ENCODE measurements at places on chromosomes 11 and 22.
A peak's percentile ranks its signal among the peaks of the same experiment; 100 is the strongest.

- no peak for DNase-seq
Measured at GRCh38 chr22:18068381-18068988, 9.3 kb upstream of the PEX26 start.

- DNase-seq = no peak
Measured at GRCh38 chr11:90500922-90501568, 278.2 kb upstream of the CHORDC1 start.

- DNase-seq = no peak
Measured at GRCh38 chr11:109554951-109555350, 133.0 kb downstream of the C11orf87 start.

DNA sequence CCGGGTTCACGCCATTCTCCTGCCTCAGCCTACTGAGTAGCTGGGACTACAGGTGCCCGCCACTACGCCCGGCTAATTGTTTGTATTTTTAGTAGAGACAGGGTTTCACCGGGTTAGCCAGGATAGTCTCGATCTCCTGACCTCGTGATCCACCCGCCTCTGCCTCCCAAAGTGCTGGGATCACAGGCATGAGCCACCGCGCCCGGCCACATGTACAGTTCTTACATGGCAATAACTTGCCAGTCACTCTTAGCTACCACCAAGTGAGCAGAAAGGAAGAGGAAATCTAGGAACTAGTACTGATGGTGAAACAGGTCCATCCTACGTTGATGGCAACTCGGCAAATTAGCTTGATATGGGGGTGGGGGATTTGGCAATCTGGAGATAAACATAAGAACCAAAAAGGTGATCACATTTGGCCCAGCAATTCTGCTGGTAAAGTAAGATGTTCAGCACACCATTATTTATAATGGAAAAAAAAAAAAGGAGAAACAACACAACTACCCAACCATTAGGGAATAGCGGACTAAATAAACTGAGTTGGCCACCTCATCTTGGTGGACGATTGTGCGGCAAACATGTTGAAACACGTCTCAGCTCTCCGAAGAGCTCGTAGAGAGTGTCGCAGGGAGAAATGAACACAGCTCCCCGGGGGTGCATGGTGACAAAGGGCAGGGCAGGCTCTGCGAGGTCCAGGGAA, 5.3 kb downstream of the NLRP6 start:
- no peak for DNase-seq

DNA sequence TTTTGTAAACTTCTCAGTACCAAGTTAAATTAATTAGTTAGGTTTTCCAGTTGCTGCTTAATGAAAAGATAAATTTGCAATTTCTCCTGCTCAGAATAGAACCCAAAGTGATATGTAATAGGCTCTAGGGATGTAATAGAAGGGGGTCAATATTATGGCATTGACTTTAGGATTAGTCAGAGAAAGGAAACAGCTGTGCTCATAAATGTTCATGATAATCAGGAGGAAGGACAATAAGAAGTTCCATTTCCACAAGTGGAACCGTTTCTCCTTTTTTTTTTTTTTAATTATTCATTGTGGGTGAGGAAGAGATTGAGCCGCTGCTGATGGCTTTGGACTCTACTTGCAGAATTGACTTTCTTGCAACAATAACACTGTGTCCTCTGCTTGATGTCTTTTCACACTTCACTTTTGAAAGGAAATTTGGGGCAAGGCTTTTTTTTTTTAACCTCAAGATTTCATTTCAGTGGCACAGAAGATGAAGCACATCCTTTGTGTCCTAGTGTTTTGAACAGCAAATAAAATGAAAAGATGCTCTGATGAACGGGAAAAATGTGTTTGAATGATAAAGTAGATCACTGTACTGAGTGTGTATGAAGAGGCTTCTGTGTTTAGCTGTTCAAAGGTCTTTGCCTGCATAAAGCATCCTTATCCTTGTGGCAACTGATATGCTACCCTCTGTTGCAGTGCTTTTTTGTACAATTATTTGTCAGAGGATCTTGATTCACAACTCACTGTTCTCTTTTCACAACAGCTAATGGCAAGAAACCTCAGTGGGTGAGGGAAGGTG, 62.4 kb downstream of the GAS2 start:
- no peak for DNase-seq

GRCh38 chr11:84947970-84948580, 679.1 kb downstream of the DLG2 start:
- no peak for DNase-seq

- DNase-seq = no peak
Measured at GRCh38 chr11:58919980-58920379, 19.3 kb upstream of the GLYATL1 start.

DNA sequence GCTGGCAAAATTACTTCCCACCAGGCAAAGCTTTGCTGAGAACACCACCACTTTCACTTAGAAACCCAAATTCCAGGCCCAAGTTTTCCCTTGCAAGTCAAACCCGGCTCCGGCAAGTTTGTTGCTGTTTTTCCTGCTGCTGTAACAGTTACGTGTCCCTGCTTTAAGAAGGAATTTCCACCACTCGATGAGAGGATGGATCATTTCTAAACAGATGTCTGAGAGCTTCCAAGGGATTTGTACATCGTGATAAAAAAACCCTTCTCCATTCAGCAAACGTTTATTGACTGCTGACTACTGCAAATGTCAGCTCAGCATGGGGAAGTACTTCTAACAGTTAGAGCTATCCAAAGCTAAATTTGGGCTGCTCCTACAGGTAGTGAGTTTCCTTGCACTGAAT, 19.7 kb downstream of the P2RX3 start:
- DNase-seq = no peak

DNA sequence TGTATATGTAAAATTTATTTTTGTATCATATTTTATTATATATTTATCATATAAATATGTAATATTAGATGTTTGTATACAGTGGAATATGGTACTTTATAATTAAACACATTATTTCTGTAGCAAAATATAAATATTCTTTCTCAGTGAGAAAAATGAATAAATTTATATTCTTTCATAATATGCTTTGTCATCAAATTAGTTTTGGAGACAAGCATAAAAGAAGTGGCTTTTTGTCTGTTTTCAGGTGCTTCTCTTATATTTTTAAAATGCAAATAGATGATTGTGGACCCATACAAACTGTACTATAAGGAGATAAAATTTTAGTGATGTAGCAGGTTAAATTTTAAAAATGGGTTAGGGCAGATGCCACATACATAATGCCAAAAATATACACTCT, 222.4 kb upstream of the CNTN5 start:
- no peak for DNase-seq

- no peak for DNase-seq
Measured at GRCh38 chr22:44968736-44969135, 41.1 kb downstream of the PHF21B start.

- DNase-seq = no peak
Measured at GRCh38 chr22:37165940-37166674, 16.4 kb upstream of the IL2RB start.

- DNase-seq = no peak
Measured at GRCh38 chr11:2863276-2863618, 22.3 kb downstream of the CDKN1C start.

- peak; percentile 69 for DNase-seq
Measured at GRCh38 chr11:86592659-86593451, 79.6 kb downstream of the ME3 start.

- DNase-seq = no peak
Measured at GRCh38 chr11:77118971-77119370, 9.1 kb upstream of the MYO7A start.

DNA sequence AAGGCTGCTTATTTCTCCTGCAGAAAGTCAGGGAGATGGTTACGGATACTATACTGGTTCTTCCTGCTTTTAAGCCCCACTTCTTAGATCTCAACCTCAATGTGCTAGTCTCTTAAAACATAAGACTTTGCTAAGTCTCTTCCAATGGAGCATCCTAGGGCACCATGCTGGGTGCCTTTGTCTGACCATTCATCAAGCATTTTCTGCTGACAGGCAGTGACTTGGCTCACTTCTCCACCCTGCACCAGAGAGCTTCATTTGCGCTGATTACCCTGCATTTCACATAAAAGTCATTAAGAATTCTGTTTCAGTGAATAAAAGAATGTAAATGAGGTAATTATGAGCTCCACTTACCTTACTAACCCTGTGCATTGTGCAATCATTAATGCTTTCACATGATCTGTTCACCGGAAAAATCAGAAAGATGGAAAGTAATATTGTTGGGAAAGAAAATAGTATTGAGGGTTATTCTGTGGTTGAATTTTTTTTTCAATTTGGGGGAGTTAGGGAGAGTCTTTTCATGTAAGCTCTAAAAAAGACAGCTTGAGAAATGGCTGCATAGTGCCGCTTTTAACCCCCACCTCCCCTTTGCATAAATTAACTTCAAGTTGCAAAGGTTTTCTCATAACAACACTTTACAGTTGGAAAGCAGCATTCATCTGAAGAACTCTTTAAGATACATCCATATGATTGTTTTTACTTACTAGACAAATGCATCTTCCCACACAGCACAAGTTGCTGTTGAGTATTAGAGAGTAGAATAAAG, 677.3 kb upstream of the KIRREL3 start:
- no peak for DNase-seq

- no peak for DNase-seq
Measured at GRCh38 chr22:47587361-47587760, 824.9 kb downstream of the TBC1D22A start.

- DNase-seq = peak; percentile 23
Measured at GRCh38 chr11:113474362-113475159, 637 bp downstream of the DRD2 start.

- no peak for DNase-seq
Measured at GRCh38 chr11:98423933-98424332, 596.8 kb upstream of the CNTN5 start.

DNA sequence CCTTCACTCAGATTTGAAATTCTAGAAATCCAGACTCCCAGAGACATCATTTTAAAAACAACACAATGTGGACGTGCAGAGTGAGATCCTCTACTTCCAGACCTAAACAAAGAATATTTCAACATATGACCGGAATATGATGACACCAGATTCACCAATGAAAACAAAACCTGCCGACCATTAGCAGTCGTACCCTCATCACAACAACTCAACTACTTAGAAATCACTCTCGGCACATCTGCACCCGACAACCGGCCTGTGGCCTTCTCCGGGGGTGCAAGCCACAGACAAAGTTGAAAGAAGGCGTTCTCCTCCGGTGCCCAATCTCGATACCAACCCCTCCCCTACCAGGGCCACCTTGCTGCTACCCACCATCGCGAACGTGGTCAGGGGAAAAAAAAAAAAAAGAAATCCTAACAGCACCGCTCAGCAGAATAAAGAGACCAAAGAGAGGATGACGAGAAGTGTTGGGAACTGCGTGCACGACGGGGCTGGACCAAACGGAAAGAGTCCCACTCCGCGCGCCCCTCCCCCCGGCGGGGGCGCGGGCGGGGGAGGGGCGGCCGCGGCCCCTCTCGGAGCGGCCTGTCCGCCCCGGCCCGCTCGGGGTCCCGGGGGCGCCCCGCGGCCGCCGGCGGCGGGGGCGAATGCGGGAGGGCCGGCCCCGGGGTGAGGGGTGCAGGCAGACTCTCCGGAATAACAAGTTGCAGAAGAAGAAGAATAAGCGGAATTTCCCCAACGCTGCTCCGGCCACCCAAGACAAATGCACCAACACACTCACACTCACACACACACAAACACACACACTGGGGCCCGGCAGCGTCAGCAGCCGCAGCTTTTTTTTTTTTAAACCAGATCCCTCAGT, 1.7 kb downstream of the PHF21A start:
- peak; percentile 62 for DNase-seq

DNA sequence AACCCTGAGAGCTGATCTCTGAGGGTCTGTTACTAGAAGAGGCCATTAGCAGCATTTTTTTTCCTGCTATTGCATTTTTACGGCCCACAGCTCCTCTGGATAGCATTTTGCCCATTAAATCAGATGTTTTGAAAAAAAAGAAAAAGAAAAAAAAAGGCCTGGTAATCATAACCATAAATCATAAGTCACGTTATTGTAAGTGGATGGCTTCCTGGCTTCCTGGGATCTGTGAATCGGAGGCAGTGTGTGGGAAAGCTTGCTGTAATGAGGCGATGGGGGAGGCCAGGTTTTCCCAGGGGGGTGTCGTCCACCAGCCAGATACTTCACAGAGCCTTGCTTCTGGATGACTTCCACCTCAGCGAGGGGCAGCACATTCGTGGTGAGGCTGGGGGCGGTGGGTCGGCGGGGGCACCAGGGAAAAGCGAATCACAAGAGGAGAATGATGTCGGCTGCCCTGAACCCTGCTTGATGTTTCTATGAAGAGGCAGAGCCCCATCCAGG, 106.5 kb upstream of the SYT13 start:
- no peak for DNase-seq

DNA sequence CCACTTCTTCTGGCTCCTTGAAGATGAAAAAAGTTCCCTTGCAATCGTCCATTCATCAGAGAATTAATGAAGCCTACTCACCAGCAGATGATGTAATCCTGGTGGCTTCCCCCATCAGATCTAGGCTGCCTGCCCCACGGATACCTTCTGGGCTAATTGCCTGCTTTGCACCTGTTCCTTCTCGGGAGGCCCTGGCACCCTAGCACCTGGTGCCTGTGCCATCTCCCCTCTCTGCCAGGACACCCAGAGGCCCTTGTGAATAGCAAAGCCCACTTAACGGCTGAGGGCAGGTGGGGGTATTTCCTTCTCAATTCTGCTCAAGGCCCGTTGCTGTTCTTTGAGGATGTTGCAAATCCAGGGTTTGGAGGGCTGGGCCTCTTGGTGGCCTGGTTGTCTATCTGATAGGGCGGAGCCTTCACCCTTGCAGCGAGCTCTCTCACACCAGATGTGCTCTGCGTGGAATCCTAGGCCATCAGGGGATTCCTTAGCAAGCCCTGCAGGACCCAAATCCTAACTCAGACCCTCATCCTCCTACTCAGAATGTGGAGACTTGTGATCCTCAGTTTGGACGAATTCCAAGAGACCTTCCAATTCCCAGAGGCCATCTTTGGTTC, at the start of gene LMO2:
Gene LMO2 (minus strand): TSS at position 363 of the 614 bp plus-strand sequence. CDS start 22,360 bp downstream, outside the sequence.
- DNase-seq = no peak

GRCh38 chr11:125263268-125263790, 98.8 kb downstream of the PKNOX2 start:
- no peak for DNase-seq

DNA sequence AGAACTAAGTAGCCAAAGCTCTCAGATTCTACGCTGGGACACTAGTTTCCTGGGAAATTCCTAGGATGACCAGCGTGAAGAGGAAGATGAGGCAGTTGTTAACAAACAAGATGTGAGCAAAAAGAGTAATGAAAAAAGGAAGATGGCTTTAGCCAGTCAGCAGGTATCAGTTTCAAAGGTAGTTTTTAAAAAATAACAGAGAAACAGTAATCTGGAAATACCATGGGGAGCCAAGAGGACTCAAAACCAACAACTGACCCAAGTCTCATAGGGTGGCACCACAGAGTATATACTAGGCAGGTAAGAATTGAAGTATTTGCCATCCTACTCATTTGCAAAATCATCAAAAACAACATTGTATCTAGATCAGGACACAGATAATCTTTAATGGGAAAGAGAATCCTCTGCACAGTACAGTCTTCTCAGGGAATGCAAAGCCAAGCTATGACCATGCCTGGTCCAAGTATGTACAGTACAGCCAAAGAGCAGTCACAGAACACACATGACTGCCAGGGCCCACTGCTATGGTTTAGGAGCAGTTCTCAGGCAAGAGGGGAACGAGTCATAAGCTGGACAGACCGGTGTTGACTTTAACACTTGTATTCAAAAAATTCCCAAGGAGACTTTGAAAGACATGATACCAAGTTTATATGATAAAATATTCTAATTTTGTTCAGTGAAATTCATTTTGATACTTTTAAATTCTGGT, 20.6 kb downstream of the MSANTD4 start:
- DNase-seq = no peak
